Tongue (tissue), 3 donors: ENCODE measurements at places on chromosomes 1 and 21.

GRCh38 chr1:52400131-52400530, 4.1 kb downstream of the ORC1 start:
- DNase-seq = no peak

DNA sequence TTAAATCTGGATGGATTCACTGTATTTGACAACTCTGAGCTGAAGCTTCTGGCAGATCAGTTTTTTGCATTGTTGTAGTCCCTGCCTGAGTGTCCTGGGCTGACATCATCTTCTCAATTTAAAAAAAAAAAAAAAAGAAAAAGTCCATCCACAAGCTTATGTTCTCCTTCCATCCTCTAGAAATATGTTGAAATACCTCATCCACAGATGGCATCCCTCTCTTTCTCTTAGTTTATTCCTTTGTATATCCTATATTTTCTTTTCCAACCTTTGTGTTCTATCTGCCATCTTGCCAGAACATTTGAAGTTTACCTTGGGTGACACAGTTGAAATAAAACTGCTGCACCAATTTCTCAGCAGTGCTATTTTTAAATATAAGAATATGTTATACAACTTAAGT, 184.4 kb upstream of the PKN2 start:
- DNase-seq = no peak

DNA sequence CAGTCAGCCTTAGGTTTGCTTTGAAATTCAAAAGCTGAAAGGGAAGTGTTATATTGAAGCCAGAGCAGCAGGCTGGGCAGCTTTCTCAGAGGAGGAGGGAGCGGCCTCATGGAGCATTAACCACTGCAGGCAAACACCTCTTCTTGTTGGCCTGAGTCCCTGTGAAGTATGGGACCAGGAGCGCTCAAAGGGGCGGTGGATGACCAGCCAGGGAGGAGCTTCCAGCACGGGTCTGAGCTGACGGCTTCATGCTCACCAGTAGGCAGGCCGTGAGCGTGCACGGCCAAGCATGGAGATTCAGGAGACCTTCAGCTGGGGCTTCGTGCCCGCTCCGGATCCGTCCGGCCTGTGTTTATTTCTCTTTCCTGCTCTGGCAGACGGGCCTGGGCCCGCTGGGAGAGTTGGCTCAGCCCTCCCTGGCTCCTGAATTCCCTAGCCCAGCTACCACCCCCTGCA, 245.2 kb downstream of the TRABD2B start:
- peak; percentile 71 for DNase-seq

DNA sequence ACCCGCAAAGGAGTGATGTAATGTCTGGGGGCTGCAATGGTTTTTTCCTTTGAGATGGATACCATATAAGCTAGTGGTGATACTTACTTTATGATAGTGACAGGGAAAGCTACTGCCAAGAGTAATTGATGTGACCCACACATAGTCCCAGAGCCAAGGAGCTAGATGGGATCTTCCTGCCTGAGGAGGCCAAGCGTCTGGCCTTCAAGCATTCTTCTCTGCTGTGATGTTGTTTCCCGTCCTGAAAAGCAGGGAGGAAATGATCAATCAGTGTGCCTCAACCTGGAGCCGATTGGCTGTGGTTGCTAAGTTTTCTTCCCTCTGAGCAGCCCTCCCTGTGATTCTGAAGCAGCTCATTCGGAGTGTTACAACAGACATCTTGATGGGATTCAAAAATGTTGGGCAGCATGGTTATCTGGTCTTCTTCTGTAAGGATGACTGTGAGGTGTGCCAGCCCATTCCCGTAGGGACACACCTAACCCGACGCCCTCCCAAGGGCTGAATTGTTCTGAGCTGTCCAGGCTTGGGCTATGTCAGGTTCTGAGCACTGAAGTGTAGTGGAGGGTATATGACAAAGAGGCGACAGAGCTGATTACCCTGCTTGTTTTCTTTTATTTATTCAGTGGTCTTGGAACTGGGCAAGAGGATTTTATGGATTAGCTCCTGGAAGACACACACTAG, 56.7 kb downstream of the UCK2 start:
- no peak for DNase-seq

DNA sequence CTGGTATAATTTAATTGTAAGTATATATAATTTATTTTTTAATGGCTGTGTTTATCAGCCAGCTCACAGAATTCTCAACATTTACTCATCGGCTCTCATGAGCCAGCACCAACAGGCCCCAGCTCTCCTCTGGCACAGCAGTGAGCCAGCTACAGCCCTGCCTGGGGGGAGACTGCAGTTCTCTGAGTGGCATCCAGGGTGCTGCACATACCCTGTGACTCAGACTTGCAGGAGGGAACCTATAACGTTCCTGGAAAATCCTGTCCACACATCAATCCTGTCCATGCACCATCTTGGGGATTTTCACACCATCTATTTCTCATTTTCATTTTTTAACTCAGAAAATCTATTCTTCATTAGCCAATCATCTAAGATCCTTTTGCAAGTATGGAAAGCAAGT, 36.5 kb downstream of the FHAD1 start:
- DNase-seq = no peak

DNA sequence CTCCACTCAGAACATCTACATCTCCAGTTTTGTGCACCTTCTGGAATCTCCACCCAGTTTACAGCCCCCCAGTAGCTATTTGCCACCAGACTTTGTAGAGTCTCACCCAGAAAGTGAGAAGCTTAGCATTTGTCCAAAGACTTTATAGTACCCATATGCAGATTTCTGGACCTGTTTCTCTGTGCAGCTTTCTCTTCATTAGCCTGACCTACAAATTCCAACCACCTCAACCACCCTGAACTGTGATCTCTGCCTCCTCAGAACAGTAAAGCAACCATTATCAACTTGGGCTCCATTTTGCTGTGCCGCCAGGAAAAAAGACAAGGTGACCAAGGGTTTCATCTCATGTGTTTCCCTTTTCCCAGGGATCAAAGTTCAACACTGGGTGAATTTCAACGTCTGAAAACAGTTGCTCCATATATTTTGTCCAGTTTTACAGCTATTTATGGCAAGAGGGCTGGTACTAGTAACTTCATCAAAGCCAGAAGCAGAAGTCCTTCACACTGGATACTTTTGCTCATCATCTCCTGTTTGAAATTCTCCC, 36.5 kb upstream of the DDAH1 start:
- DNase-seq = no peak

- no peak for DNase-seq
Observed at GRCh38 chr1:15749399-15750291, 7.3 kb downstream of the TMEM82 start.

- no peak for DNase-seq
Observed at GRCh38 chr1:1547011-1547410, 6.6 kb upstream of the TMEM240 start.

GRCh38 chr1:229111703-229112319, 159.1 kb upstream of the RAB4A start:
- DNase-seq = no peak

- no peak for DNase-seq
Observed at GRCh38 chr1:224774378-224774777, 155.1 kb upstream of the DNAH14 start.

- no peak for DNase-seq
Observed at GRCh38 chr1:62025154-62025553, 169.5 kb upstream of the L1TD1 start.

DNA sequence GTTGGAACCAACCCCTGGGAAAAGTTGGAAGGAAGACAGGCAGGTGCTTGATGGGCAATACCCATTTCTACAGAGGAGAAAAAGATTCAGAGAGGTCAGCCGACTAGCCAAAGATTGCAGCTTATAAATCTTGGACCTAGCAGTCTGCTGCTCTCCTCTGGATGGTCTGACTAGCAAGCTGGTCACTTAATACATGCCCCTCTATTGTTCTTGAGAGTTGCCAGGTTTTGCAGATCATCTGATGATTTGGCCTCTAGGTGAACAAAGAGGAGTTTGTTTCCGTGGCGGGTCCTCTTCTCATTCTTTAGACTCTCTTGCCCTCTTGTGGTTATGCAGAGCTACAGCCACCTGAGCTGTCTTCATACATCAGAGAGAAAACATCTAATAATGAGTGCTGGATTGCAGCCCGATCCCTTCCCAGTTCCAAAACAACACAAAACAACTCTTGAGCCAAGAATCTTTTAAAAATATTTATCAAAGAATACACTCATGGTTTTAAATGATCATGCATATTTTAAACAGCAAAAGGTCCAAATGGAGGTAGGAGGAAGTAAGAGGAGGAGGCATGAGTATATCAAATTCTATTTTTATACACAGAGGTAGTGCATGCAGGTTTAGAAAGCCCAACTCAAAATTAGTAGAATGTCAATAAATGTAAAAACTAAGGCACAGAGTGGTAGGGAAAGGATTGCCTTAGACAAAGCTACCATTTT, 115.7 kb downstream of the SLC30A10 start:
- peak; percentile 82 for DNase-seq

GRCh38 chr1:105137543-105138457, 1388.1 kb downstream of the AMY1C start:
- DNase-seq = peak; percentile 27

DNA sequence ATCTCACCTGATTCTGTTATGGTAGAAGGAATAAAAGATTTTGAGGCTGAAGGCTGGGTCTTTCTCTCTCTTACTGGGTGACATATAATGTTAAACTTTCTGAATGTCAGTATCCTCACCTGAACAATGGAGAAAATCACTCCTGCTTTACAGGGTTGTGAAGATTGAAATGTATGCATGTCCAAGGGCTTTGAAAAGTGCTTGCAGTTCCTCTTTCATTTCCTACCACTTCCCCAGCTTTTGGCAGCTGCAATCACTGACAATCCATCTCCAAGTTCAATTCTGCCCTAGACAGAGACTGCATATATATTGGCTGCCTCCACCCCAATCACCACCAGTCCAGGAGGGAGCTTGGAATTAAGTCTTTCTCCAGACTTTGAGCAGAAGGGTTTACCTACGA, 39.8 kb downstream of the FAM78B start:
- no peak for DNase-seq

DNA sequence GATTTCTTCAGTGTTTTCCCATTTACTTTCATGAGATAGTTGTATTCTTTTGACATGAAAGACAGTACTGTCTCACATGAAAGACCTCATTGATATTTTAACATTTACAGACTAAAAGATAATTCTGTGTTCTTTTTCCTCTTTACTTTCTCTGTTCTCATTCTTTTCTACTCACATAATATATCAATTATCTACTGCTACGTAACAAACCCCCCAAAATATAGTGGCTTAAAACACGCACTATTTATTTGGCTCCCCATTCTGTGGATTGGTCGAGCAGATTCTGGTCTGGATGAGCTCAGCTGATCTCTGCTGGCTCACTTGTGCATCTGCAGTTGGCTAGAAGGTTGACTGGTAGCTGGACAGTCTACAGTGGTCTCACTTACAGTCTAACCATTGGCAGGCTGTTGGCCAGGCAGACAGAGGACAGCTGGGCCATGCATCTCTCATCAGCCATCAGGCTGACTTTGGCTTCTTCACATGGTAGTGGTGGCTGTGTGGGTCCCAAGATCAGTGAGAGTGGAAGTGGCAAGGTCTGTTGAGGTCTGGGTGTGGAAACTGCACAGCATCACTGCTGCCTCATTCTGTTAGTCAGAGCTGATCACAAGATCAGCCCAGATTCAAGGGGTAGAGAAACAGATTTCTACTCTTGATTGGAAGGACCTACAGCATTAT, 63.2 kb downstream of the MPZL1 start:
- DNase-seq = no peak

DNA sequence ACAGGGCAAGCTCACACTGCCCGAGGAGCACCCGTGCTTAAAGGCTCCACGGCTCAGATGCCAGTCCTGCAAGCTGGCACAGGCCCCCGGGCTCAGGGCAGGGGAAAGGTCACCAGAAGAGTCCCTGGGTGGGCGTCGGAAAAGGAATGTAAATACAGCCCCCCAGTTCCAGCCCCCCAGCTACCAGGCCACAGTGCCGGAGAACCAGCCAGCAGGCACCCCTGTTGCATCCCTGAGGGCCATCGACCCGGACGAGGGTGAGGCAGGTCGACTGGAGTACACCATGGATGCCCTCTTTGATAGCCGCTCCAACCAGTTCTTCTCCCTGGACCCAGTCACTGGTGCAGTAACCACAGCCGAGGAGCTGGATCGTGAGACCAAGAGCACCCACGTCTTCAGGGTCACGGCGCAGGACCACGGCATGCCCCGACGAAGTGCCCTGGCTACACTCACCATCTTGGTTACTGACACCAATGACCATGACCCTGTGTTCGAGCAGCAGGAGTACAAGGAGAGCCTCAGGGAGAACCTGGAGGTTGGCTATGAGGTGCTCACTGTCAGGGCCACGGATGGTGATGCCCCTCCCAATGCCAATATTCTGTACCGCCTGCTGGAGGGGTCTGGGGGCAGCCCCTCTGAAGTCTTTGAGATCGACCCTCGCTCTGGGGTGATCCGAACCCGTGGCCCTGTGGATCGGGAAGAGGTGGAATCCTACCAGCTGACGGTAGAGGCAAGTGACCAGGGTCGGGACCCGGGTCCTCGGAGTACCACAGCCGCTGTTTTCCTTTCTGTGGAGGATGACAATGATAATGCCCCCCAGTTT, 1.3 kb downstream of the CELSR2 start:
- DNase-seq = no peak

- peak; percentile 6 for DNase-seq
Observed at GRCh38 chr1:37234941-37235418, 200.7 kb upstream of the GRIK3 start.

- no peak for DNase-seq
Observed at GRCh38 chr1:11383553-11384169, 95.3 kb upstream of the DISP3 start.

GRCh38 chr1:240424740-240425464, 187.1 kb downstream of the GREM2 start:
- no peak for DNase-seq

GRCh38 chr1:42930178-42931107, 28.2 kb downstream of the SLC2A1 start:
- no peak for DNase-seq

- peak; percentile 39 for DNase-seq
Observed at GRCh38 chr1:116777831-116778830, 23.9 kb downstream of the CD2 start.

DNA sequence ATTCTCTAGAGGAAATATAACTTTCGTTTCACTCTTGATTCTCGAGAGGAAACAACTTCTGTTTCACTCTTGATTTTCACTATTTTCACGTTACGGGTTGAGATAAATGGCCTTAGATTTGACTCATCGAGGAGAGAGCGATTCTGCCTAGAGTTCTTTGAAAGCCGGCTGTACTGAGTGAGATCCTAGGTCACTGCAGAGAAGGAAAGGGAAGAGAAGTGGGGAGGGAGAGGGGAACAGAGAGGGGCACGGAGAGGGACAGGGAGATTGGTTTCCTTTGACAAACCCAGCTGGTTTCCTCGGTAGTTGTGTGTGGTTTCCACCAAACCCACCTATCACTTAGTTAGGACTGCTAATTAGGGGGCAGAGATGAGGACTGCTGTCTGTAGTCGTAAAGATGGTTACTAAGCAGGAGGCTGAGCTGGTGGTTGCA, 21.6 kb upstream of the GPR137B start:
- DNase-seq = no peak

DNA sequence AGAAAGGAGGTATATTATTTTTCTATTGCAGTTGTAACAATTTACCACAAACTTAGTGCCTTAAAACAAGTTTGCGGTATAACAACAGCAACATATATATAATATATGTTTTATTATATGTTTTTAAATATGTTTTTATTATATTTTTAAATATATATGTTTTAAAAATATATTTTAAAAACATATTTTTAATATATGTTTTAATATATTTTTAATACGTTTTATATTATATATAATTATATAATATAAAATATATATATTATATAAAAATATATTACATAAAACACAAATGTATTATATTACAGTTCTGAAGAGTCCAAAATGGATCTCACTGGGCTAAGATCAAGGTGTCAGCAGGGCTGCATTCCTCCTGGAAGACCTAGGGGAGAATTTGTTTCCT, 27.5 kb upstream of the FNBP1L start:
- DNase-seq = no peak

- no peak for DNase-seq
Observed at GRCh38 chr1:5494518-5494917, 497.7 kb downstream of the NPHP4 start.

- no peak for DNase-seq
Observed at GRCh38 chr1:67749263-67749843, 64.4 kb downstream of the GADD45A start.
